ENCODE measurements at places on chromosomes 2 and 18.

DNA sequence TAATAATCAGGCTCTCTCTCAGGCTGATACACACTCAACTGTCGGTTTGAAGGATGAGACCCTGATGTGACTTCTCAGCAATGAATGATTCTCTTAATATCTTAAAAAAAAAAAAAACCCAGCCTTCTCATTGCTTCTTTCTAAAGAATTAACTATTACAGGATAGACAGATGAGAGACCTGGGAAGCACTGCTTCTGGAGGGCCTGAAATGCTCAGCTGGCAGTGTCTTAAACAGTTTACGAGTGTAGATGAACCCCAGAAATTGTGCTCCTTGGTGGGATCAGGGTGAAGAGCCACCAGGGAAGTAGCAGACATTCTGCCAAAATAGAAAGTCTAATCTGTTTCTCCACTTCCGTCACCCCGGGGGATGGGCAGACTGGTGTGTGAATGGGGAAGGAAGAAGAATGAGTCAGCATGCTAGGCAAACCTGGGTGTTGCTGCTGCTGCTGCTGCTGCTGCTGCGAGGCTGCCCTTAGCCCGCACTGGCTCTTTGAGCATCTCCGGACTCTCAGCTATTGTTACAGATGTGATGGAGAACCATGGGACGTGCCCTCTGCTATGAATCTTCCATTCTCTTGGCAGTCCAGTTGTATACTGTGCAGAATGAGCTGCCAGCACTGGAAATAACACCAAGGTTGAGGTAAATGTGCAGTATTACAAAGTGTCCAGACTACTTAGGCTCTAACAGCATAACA is 158.4 kb downstream of the SETBP1 start:
- no peak for DNase-seq

GRCh38 chr18:59725142-59725541 is 27.9 kb upstream of the CCBE1 start:
- no peak for DNase-seq

DNA sequence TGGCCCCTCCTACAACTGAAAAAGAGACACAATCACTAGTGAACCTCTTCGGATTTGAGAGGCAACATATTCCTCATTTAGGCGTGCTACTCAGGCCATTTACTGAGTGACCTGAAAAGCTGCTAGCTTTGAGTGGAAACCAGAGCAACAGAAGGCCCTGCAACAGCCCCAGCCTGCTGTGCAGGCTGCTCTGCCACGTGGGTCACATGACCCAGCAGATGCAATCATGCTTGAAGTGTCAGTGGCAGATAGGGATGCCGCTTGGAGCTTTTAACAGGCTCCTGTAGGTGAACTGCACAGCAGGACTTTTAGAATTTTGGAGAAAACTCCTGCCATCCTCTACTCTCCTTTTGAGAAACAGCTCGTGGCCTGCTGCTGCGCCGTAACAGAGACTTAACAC is 578.6 kb upstream of the RAB6C start:
- DNase-seq: no peak

- no peak for DNase-seq
Observed at GRCh38 chr2:187404431-187405110, 43.5 kb downstream of the CALCRL start.

DNA sequence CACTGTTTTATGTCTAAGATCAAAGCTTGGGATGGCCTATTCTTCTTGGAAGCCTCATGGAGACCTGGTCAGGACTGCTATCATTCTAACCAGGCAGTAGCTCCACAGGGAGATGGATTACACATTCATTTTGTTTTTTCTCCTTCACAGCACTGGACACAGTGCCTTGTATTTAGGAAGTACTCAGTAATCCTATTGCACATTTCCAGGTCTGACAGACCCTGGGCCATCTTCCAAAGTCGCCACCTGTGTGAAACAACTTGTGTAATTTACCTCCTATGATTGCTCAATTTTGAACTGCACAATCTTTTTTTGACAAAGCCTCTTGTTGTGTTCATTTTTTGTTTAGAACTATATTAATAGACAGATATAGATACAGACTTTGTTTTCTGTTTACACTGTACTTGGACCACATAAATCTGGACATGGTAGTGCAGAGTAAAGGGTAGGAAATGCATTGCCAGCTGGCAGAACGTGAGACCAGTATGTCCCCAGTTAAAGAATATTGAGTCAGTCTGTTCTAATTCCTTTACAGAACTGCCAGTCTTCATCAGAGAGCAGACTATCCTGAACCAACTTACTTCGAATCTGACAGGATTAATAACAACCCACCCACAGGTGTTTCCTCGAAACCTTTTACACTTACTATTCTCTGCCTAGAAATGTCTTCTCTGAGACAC is 277.8 kb upstream of the CYRIA start:
- no peak for DNase-seq

DNA sequence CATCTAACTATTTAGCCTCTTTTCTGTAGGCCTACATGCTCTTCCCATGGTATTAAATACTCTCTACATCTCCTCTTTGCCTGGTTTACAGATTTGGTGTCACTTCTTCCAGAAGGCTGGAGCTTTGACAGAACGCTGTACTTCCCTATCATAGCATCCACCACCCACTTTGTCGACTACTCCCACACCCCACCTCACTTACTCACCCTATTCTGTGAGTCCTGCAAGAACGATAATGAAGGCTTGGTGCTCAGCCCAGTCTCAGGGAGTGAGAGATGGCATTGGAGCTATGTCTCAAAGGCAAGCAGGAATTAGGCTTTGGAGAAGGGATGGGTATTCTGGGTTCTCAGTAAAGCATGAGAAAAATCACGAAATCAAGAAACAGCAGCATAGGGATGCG is 20.3 kb upstream of the KDM3A start:
- DNase-seq: no peak

DNA sequence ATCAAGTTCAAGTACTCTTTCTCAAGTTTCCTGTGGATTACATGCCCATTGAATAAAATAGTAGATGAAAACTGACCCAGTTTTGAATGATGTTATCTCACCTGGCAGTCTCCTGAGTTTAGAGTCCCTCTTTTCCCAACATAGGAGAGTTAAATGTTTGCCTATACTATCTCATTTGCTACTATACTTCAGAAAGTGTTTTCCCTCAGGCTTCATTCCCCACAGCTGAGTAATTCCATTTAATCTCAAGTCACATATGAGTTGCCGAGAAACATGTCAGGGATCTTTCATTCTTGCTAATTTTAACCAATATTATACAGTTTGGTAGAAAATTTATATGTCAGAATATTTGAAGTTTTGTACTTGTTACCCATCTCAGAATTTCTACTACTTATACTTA is 150.4 kb upstream of the CDH19 start:
- DNase-seq: no peak

GRCh38 chr2:20957788-20958525 is 85.9 kb downstream of the APOB start:
- DNase-seq: no peak

GRCh38 chr2:7019191-7019590 is 102.0 kb downstream of the RNF144A start:
- no peak for DNase-seq

GRCh38 chr2:10185046-10185445 is 62.5 kb downstream of the RRM2 start:
- no peak for DNase-seq

DNA sequence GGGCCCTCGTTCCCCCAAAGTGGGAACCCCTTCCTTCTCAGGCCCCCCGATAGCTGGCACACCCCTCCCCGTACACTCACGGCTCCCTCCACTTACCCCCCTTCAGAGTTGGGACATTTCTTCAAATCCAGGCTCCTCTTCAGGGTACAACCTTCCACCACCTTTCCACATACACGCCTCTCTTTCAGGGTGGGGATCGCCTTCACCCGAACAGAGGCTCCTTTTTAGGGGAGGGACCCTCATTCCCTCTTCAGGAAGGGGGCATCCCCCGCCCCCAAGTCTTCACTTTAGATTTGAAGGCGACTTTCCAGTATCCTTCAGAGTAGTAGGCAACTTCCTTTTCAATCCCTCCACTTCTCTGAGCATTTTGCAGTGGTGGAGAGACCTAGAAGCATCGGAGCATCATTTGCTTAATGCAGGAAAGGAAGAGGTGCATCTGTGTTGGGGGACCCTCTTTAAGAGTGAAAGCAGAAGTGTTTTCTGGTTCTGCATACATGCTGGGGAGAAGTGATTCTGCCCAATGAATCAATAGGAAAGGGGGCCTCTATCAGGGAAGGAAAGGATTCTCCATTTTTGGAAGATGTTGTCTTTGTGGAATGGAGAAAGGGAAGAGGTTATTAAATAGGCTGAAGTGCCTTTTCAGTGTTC is 845 bp downstream of the EML4 start:
- no peak for DNase-seq

- DNase-seq: no peak
Observed at GRCh38 chr2:15364561-15364960, 196.6 kb downstream of the NBAS start.

GRCh38 chr2:219691571-219691970 is 64.1 kb downstream of the SLC4A3 start:
- DNase-seq: no peak

DNA sequence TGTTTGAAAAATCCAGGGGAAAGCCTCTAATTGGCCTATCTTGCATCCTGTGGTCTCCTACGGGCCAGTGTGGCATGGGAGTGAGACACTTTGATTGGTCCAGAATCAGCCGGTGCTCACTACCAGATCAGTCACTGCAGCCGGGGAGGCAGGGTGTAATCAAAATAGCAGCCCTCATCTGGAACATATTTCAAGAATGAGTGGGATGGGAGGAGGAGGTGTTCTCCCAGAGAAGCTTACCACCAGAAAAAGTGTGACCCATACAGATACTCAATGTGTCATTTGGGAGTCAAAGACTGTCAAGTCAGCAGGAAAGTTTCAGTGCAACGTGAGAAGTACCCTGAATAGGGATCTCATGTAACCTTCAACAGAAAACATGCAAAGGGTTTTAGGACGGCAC is 393.9 kb upstream of the SLC14A2 start:
- DNase-seq: no peak

DNA sequence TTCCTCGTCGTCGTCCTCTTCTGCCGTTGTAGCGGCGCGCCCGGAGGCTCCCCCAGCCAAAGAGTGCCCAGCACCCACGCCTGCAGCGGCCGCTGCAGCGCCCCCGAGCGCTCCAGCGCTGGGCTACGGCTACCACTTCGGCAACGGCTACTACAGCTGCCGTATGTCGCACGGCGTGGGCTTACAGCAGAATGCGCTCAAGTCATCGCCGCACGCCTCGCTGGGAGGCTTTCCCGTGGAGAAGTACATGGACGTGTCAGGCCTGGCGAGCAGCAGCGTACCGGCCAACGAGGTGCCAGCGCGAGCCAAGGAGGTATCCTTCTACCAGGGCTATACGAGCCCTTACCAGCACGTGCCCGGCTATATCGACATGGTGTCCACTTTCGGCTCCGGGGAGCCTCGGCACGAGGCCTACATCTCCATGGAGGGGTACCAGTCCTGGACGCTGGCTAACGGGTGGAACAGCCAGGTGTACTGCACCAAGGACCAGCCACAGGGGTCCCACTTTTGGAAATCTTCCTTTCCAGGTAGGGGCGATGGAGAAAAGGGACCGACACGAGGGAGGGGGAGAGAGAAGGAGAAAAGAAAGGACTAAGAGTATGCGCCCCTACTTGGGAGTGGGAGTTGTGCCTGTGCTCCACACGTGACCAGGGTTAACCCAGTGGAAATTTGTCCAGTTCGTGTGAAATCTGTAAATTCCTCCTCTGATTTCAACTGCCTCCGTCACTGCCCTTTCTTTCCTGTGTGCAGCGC is 800 bp downstream of the HOXD13 start:
- no peak for DNase-seq

GRCh38 chr18:3451183-3451988 is 1.4 kb downstream of the TGIF1 start:
- DNase-seq: peak; percentile 80

DNA sequence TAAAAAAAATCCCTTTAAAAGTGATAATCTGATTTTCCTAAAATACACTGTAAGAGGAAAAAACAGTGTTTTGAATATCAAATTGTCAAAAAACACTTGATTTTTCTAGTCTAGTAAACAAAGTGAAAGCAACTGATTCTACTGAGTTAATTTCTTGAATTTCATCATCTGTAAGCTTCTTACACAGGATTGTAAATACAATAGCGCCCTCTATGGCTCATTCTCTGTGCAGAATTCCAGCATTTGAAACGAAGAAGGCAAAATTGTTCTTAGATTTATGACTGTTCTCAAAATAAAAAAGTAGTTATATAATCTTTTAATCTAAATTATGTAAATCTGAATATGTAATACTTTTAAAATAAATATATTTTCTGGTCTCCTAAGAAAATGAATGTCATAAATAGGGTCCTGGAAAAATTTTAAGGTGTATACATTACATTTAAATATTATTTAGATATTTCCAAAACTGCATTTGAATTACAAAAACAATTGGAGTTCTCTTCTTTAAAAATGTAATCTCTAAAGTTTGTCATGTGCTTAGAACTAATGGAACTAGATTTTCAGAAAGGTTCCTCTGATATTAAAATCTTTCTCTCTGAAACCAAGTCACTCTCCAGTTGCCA is 176.9 kb upstream of the MC4R start:
- DNase-seq: peak; percentile 44

DNA sequence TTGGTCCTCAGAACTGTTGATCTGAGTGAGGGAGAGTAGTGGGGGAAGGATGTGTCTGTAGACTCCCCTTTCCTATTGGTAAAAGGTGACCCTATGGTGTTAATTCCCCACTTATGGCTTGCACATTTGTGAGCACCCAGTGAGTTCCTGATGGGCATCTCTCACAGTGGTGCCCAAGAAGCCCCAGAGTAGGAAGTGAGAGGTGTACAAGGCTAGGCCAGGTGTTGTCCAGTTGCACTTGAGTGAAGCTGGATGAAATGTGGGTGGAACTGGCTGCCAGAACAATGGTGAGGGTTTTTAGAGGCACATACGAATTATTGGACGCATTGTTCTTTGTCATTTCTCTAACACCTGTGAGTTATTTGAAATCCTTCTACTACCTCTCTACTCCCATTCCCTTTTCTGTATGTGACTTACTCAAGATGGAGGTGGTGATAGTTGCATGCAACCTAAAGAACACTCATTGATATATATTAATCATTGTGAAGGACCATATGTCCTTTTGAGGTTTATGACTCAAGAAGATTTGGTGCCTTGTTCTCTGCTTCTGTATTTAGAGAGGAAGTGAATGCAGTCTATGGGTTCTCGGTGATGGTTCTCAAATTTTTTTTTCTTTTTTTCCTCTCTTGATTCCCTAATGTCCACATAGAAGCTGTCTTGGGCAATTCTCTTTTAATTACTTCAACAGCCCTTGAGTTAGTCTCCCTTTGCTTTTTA is 162.7 kb downstream of the FSHR start:
- DNase-seq: no peak

DNA sequence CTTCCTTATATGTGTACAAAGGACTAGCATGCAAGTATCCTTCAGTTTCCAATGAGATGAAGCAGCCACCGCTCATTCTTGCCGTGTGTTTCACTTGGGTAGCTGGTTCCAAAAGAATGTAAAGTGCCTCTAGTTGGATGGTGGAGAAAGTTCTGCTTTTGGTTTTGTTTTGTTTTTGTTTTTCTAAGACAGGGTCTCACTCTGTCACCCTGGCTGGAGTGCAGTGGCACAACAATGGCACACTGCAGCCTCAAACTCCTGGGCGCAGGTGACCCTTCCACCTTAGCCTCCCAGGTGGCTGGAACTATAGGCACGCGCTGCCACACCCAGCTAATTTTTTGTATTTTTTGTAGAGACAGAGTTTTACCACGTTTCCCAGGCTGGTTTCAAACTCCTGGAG is 8.3 kb downstream of the ANXA4 start:
- no peak for DNase-seq

GRCh38 chr2:65130664-65131175 is 814 bp upstream of the RAB1A start:
- no peak for DNase-seq

- no peak for DNase-seq
Observed at GRCh38 chr2:72423756-72424155, 276.1 kb upstream of the CYP26B1 start.

GRCh38 chr2:241703032-241703604 is 1.3 kb downstream of the ING5 start:
- no peak for DNase-seq

Data from HepG2 (cell line).